ENCODE measurements at places on chromosomes 13 and 19.

DNA sequence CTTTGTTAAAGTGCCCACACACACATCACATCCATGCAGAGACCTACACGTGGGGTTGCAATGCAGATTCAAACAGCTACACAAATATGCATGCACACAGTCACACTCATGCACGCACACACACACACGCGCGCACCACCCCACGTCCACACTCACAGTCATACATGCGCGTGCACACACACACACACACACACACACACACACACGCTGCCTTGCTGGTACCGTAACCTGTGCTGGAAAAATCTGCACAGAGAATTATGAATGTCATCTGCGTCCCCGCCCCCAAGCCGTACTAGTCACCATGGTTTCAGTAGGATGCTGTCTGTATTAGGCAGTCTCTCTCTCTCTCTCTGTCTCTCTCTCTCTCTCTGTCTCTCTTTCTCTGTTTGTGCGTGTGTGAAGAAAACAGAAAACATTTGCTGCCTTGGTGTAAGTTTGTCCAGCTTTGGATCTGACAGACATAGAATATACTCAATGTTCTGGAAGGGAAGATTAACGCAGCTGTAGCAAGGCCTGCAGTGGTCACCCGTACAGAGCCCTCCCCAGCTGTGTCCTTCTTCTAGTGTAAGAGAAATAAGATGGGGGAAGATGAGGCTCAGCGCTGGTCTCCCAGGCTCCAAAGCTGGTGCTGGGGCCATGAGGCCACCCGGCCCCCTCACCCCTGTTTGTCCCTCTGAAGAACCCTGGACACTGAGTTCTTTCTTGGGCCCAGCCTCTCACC, 26.4 kb upstream of the DPP9 start:
- DNase-seq: no peak

- no peak for DNase-seq
Measured at GRCh38 chr13:100244431-100244830, 155.5 kb downstream of the PCCA start.

DNA sequence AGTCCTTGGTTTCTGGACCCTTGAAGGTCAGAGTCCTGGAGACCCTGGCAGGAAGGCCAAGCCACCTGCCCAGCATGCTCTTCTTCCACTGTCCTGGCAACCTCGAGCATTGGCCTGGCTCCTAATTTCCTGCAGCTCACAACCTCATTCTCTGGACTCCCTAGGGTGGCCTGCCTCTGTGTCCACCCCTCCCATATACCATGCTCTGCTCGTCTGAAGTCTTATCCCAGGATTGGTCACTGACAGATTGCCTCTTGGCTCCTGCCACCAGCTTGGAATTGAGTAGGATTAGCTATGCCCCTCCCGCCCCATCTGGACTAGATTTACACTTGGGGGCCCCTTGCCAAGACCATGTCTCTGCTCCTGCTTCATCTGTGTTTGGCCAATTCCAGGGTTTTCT, 17.1 kb upstream of the WASF3 start:
- peak; percentile 58 for DNase-seq

DNA sequence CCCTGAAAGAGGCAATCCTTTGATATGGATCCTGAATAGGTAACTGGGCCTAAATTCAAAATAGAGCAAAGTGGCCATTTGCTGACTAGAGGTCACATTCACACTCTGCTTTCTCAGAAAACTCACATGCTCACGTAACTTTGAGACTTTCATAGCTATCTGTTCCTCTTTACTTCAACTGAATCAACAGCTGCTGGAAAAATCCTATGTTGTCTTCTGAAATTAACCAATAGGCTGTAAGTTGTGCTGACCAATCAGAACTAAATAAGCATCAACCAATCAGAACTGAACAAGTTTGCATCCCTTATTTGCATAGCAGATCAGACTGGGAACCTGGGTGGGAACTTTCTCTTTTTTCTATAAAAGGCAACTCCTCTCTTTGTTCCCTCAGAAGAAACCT, 24.0 kb upstream of the TBC1D4 start:
- DNase-seq: no peak

DNA sequence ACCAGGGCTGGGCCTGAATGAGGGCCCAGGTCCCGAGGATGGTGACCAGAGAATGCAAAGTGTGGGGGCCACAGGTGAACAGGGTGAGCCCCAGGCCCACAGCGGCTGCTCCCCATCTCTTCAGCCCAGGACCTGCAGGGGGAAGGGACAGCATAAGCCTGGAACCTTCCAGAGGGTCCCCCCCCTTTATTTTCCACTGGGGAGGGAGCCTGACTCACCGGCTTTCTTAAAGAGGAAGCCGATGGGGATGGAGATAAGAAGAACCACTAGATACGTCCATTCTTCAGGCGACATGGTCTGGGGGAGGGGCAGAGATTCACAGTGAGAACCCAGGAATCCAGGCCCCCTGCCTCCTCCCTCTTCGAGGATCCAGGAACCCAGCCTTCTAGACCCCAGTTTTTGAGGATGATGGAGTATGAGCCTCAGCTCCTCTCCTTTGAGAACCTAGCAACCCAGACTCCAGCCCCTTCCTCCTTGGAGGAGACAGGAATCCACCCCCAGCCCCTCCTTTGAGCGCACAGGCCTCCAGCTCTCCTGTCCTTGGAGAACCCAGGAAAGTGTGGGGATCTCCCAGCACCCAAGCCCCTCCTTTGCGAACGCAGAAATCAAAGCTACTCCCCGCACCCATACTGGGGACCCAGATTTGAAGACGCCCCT, 1.0 kb downstream of the MBOAT7 start:
- no peak for DNase-seq

DNA sequence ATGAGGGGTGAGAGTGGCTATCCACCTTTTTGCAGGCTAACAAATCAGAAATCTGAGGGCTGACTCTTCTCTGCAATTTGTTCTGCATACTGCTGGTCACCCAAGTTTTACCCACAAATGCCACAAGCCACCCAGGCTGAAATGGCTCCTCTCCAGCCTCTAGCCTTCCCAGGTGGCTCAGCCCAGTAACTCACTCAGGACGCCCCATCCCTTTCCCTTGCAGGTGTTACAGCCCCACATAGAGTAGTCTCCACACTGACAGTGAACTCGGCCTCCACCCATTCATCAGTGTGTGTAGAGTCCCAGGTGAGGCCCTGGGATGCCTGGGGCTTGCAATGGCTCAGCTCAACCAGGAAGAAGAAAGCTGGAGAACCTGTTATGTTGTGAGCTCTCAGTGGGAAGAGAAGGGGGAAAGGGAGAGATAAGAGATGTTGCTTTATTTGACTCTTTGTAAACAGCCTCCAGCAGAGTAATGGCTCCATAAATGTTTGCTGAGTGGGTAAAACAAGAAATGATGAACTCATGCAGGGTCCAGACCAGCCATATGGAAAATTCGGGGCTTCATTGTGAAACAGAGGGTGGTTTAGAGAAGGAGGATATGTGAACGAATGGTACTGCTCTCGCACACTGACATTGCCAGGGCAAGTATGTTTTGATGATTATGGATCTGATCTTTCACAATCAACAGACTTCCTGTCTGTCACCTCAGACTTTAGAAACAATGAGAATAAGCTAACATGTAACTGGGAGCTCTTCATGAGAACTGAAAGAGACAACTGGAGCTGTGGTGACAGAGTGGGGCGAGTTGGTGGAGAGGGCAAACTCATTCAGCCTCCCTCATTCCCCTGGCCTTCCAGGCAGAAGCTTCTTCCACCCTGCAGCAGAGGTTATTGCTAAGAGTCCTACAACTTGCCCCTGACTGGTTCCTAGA, 74.2 kb upstream of the RFC3 start:
- no peak for DNase-seq

DNA sequence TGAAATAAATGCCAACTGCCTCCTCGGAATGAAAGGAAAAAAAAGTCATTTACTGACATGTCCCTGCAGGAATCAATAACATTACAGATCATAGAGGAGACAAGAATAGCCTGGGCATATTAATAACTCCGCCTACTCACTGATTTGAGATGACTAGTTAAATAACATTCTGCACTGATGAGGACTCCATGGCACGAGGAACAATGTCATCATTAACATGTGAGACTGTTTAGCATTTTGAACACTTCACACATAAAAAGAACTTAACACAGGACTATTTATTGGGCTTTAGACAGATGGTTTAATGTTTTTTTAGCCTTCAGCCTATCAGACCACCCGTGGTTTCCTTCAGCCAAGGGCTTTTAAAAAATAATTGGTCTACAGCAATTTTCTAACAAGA, 170.1 kb downstream of the OLFM4 start:
- DNase-seq: no peak

DNA sequence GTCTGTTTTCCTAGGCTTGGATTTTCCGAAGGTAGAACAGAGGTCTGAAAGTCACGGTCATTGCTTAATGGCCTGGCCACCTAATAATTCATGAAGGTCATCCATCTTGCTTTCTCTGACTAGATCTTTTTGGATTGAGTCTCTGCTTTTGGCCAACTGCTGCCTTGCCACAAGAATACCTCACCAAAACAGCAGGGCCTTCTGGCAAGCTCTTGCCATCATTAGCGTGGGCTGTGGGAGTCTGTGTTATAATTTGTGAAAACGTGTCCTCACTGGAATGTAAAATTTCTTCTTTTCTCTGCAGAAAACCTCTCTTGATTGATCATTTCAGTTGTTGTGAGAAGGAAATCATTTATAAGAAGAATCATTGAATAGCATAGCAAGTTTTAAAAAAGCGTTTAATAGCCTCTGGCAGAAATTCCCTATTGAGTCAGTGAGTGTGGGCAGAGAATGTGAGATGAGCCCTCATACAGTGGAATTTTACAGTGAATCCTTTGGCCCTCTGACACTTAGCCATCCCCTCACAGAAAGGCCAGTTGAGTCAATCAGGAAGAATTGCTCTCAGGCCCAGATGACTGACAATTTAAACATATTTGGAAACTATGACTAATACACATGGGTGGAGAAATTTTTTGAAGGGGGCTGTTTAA, 43.2 kb upstream of the ERICH6B start:
- DNase-seq: no peak

- no peak for DNase-seq
Measured at GRCh38 chr19:23436318-23436717, 41.0 kb upstream of the ZNF91 start.

- DNase-seq: no peak
Measured at GRCh38 chr19:31583148-31583547, 233.9 kb upstream of the TSHZ3 start.

DNA sequence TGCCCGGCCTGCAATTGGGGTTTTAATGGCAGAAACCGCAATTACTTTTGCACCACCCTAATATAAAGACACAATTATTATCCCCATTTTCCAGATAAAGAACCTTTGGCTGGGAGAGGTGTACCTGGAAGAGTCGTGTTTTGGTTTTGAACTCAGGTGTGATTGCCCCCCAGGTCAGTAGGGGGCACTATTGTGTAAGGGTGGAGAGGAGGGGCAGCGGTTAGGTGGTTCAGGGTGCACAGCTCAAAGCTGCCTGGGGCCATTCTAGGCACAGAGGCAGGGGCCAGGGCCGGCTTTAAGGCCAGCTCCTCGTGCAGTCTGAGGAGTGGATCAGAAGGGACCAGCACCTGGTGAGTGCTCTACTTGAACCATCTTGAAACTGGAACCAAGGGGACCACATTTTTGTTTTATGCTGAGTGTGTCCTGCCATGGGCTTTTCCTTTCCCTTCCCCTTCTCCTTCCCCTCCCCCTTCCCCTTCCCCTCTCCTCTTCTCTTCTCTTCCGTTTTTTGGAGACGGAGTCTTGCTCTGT, 5.8 kb upstream of the FCGRT start:
- DNase-seq: peak; percentile 47

DNA sequence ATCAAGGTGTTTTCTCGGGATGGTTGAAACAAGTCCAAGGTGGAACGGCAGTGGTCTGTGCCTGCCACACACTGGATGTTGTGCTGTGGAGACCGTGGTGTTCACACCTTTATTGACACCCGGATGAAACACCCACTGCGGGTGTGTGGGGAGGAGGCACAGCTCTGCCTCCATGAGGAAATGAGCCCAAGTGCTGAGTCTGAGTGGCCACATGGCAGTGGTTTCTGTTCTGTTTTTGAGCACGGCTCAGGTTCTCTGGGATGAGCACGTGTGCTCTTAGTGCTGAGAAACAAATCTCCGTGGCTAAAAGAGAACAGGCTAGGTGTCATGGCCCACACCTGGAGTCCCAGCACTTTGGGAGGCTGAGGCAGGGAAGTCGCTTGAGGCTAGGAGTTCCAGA, 29.5 kb downstream of the UPF1 start:
- no peak for DNase-seq

- no peak for DNase-seq
Measured at GRCh38 chr19:22735911-22736645, 47.9 kb downstream of the ZNF99 start.

DNA sequence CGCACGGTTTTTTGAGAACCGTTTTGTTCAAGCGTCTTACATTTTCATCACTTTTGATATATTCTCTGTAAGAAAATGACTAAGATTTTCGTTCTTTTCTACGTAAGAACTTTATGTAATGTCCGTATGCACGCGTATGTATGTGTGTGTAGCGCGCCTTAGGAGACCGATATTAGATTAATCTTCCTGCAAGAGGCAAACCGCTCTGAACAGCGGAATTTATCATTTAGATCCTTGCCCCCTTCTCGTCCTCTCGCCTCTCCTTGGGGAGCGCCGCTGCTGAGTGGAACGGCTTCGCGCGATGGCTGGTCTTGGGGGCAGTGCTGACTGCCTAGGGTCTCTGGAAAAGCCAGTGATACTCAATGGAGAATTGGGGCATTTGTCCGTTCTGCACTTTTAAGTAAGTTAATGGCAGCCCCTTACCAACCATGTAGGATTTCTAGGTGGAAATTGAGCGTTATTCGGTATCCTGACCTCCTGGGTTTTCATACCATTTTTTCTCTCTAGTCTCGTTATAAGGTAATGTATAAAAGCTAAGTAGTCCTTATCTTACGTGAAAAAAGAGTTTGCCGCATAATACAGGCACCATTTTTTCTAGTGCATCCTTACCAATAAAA, 4.7 kb downstream of the MAB21L1 start:
- no peak for DNase-seq

DNA sequence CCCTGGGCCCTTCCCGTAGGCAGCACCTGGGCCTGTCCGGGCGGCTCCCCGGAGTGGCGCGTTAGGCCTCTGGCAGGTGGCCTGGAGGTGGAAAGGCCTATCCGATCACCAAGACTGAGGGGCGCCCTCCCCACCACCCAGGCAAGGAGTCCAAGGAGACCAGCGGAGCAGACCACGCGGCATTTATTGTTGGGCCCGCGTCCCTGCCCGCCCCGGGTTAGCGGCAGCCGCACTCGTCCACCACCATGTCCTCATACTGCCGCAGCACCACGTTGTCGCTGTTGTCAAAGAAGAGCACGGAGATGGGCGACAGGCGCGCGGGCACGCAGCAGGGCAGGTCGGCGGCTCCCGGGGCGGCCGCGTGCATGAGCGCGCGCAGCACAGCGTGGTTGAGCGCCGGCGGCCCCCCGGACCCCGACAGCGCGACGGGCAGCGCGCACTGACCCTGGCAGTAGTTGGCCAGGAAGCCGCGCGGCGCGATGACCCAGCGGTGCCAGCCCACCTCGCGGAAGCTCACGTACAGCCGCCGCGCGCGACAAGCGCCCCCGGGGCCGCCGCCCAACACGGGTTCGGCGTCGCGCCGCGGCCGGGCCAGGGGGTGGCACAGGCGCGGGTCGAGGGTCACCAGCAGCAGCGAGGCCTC, 27.5 kb downstream of the CERS1 start:
- DNase-seq: no peak

All from NCI-H1694 (cell line).